ENCODE measurements at places on chromosomes 1 and 21. TPM values are rescaled to one million over a fixed set of nuclear protein-coding genes. Genes with fewer than 3 reads are reported as not detected.

Gene TMEM69
- total RNA-seq: 28.7 TPM

Gene RGS16
- 0.33 TPM for total RNA-seq

Gene KCNAB2
- total RNA-seq: 2.4 TPM

Gene ETV3L
- total RNA-seq: not detected

Gene BLZF1
- 24.9 TPM for total RNA-seq

Gene DNAI4
- total RNA-seq: 2.6 TPM

Gene NGF
- not detected for total RNA-seq

Gene KCNE2
- total RNA-seq: not detected

Gene CFAP298
- 25.2 TPM for total RNA-seq

Gene CRP
- not detected for total RNA-seq

Gene S100A7
- total RNA-seq: not detected

Gene ZNF684
- 4.1 TPM for total RNA-seq

Gene VWA5B1
- not detected for total RNA-seq

Gene THEM5
- total RNA-seq: not detected

Gene MRPS15
- 80.6 TPM for total RNA-seq

Gene PLD5
- not detected for total RNA-seq

Gene HSD3B2
- total RNA-seq: not detected

Gene TRPM2
- total RNA-seq: 1.1 TPM

Gene HMGN2
- total RNA-seq: 245 TPM

Gene CD52
- total RNA-seq: not detected

Gene RORC
- total RNA-seq: not detected

Gene DNALI1
- 2.3 TPM for total RNA-seq

Gene PRELP
- under 0.01 TPM for total RNA-seq

Gene GJA8
- total RNA-seq: not detected

Gene DNASE2B
- not detected for total RNA-seq

Gene SLC16A4
- total RNA-seq: 1.4 TPM

Gene FAM89A
- total RNA-seq: 18.3 TPM

Gene ADAMTS4
- total RNA-seq: 14.0 TPM

Gene LDLRAD1
- not detected for total RNA-seq

Gene KCNK2
- 0.38 TPM for total RNA-seq

Gene SPATA45
- total RNA-seq: not detected

Gene DVL1
- total RNA-seq: 55.2 TPM

Gene LMX1A
- total RNA-seq: not detected

Gene HSD3B1
- not detected for total RNA-seq

Gene ANKRD34A
- 0.33 TPM for total RNA-seq

Gene FCRL5
- not detected for total RNA-seq

Gene DPYD
- total RNA-seq: 28.1 TPM
